Dermis microvascular lymphatic vessel endothelial cell (primary cell): ENCODE measurements at places on chromosomes 16 and 17. TPM values are rescaled to one million over a fixed set of nuclear protein-coding genes. Genes with fewer than 3 reads are reported as not detected.

HEXIM1 gene
- 4.9 and 8.2 TPM in 2 replicates for total RNA-seq

SDR42E1 gene
- 1.3 and 4.4 TPM in 2 replicates for total RNA-seq

STH gene
- total RNA-seq = not detected in 2 replicates

MMP28 gene
- 1.3 and 2.4 TPM in 2 replicates for total RNA-seq

KRTAP16-1 gene
- total RNA-seq = not detected in 2 replicates

ITGA2B gene
- 0.13 and 0.51 TPM in 2 replicates for total RNA-seq

CCDC144A gene
- 0.77 and 2.5 TPM in 2 replicates for total RNA-seq

EFNB3 gene
- total RNA-seq = 0.13 and 1.1 TPM in 2 replicates

CKLF gene
- total RNA-seq = 69.7 and 84.0 TPM in 2 replicates

CA5A gene
- not detected in 2 replicates for total RNA-seq

SMARCE1 gene
- 61.1 and 63.3 TPM in 2 replicates for total RNA-seq

TNRC6A gene
- total RNA-seq = 20.2 and 21.5 TPM in 2 replicates

HSPB9 gene
- total RNA-seq = under 0.01 TPM in 1 of 2 replicates, not detected in the other

MT3 gene
- not detected in 2 replicates for total RNA-seq

CALB2 gene
- total RNA-seq = not detected in 2 replicates

KRT34 gene
- total RNA-seq = under 0.01 TPM in 1 of 2 replicates, not detected in the other

SYNGR3 gene
- 1.3 and 1.5 TPM in 2 replicates for total RNA-seq

GJC1 gene
- total RNA-seq = 3.0 and 6.7 TPM in 2 replicates

VPS25 gene
- 39.2 and 48.3 TPM in 2 replicates for total RNA-seq

TMEM114 gene
- total RNA-seq = not detected in 2 replicates

HSD17B1 gene
- total RNA-seq = 0.38 and 0.39 TPM in 2 replicates

KRTAP17-1 gene
- not detected in 2 replicates for total RNA-seq

CCDC154 gene
- 0.13 TPM in 2 replicates for total RNA-seq

ITGAL gene
- not detected in 2 replicates for total RNA-seq

CNTNAP1 gene
- 11.5 and 13.6 TPM in 2 replicates for total RNA-seq

CCL11 gene
- total RNA-seq = not detected in 2 replicates

CD300LD gene
- total RNA-seq = not detected in 2 replicates

HOXB13 gene
- total RNA-seq = not detected in 2 replicates

CA7 gene
- total RNA-seq = not detected in 2 replicates

TNFSF13 gene
- 0.25 and 0.26 TPM in 2 replicates for total RNA-seq
